ENCODE measurements at places on chromosomes 11 and 22.

GRCh38 chr11:105713696-105714095 is 103.8 kb downstream of the GRIA4 start:
- DNase-seq: no peak

GRCh38 chr11:48107188-48107704 is 109.4 kb upstream of the OR4B1 start:
- DNase-seq: no peak

DNA sequence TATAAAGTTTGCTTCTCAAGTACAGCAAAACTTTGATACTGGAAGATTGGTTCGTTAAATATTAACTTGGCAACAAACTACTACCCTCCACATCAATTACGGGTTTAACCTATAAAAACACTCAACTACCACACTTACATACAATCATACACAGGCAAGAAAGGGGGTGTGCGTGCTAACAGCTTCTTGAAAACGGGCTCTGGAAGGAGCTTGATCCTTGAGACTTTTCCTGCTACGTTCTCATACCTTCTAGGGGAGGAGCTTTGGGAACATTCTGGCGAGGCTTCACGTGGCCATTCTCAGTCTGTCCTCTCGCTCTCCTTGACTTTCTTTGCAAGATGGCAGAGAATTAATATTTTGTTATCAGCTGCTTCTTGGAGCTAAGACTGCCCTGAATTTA is 6.8 kb upstream of the ESAM start:
- no peak for DNase-seq

DNA sequence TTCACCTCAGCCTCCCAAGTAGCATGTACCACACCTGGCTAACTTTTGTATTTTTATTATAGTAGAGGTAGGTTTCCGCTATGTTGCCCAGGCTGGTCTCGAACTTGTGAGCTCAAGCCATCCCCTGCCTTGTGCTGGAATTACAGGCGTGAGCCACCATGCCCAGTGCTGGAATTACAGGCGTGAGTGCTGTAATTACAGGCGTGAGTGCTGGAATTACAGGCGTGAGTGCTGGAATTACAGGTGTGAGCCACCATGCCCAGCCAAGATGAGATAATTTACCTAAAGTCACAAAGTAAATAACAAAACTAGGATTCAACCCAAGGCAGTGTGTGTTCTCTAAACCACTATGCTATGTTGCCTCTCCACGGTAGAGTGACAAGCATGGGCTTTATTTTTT is 3.6 kb upstream of the UBXN1 start:
- DNase-seq: no peak

DNA sequence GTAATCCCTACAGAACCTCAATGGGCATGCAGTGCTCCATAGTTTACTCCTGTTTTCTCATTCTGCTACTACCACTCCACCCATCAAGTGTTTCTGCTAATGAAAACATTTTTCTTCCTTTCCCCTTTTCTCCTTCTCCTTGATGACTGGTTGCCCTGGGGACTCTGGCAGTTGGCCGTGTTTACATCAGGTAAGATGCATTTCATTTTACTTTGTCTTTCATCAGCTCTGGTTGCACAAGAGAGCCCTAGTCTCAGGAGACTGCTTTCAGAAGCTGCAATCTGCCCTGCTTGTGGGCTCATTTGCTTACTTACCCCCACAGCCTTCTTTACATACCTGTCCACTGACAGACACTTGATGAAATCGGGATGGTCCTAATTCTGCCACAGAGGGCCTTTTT is 19.6 kb upstream of the LIMK2 start:
- DNase-seq: no peak
